ENCODE measurements at places on chromosomes 16 and 17.

DNA sequence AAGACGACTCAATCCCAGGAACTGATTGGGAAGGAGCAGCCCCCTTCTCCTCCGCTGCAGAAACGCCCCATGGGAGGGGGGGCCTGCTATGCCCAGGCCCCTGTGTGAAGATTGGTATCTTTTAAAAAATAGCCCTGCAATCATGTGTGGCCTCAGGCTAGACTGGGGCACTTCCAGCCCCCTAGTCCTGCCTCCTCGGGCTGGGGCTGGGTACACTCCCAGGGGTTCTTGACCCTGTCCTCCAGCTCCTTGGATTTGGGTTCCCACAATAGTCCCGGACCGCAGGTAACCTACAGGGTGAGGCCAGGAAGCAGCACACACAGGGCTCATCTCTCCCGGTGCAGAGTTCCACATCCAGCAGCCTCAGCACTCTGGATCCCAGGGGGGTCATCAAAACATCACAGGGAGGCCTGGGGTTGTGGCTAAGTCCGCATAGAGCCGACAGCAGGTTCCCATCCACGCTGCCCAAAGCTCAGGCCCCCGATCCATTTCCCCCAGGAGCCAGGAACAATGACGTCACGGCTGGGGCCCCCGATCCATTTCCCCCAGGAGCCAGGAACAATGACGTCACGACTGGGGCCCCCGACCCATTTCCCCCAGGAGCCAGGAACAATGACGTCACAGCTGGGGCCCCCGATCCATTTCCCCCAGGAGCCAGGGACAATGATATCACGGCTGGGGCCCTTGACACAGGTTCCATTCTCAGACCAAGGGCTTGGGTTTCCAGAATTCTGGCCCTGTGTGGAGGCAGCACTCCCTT lies 202.4 kb downstream of the IRF8 start:
- no peak for DNase-seq

DNA sequence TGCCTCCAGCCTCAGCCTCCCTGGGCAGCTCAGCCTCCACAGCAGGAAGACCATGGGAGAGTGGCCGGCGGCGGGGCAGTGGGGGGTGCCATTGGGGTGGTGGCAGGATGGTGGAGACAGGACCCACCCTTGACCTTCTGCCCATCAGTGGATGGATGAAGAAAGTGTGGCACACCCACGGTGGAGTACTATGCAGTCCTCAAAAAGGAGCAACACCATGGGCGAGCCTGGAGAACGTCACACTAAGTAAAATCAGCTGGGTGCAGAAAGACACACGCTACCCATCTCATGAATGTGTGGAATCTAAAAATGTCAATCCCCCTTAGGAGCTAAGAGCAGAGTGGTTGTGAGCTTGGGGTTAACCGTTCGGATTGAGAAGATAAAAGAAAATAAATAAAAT lies 34.8 kb upstream of the ACSF3 start:
- DNase-seq, result no peak

- DNase-seq, result peak; percentile 50
These were observed 38.2 kb downstream of the KSR1 start for GRCh38 chr17:27494192-27495091.

DNA sequence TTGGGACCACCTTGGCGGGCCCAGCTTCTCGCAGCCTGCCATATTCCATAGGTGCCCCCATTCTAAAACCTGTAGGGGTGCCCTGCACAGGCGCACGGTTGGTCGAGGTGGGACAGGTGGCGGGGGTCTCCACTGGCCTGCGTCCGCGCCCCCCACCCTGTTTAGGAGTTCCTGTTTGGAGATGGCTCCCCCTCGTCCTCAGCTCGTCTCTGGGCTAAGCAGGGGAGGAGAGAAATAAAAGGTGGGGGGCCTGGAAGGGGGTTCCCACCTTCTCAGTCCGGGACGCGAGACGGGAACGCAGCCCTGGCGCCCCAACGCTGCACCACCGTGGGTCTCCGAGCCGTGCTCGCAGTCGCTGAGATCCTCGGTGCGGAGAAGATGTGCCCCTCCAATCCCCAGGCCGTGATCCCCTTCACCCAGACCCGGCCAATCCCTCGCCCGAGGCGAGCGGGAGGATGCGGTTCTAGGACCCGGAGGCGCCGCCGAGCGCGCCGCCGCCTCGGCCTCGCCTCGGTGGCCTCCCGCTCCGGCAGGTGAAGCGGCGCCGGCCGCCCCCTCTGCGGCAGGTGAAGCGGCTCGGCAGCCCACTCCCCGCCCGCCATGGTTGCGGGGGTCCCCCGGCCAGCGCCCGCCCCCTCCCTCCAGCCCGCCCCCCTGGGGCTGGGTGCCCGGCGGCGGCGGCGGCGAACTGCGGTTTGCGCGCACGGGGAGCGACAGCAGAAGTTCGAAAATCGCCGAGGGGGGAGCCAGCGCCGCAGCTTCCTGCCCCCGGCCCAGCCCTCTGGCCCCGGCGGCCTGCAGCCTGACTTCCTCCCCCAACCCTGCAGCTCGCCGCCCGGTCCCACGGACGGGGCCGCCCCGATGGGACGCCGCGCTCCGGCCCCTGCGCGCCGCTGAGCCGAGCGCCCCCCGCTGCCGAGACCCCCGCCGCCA lies at the start of gene FMNL1:
TSS of gene FMNL1 (plus strand) at position 805 of the 933 bp plus-strand sequence. CDS start 240 bp downstream, outside the sequence.
- DNase-seq, result no peak

DNA sequence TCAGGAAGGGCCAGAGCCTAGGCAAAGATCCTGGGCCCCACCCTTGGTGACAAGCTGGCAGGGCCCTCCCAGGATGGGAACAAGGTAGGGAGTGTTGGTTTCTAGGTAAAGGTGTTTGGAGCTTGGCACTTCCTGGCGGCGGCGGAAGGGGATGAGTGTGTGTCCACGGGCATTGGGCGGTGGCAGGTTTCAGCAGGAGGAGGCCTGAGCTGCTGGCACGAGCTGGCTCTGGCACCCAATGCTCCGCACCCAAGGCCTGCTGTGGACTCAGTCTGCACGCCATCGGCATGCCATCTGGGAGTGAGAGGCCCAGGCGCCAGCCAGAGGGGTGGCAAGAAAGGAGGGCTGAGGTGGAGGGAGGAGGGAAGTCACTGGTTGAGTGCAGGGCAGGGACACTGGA lies 46.9 kb upstream of the TAC4 start:
- no peak for DNase-seq

DNA sequence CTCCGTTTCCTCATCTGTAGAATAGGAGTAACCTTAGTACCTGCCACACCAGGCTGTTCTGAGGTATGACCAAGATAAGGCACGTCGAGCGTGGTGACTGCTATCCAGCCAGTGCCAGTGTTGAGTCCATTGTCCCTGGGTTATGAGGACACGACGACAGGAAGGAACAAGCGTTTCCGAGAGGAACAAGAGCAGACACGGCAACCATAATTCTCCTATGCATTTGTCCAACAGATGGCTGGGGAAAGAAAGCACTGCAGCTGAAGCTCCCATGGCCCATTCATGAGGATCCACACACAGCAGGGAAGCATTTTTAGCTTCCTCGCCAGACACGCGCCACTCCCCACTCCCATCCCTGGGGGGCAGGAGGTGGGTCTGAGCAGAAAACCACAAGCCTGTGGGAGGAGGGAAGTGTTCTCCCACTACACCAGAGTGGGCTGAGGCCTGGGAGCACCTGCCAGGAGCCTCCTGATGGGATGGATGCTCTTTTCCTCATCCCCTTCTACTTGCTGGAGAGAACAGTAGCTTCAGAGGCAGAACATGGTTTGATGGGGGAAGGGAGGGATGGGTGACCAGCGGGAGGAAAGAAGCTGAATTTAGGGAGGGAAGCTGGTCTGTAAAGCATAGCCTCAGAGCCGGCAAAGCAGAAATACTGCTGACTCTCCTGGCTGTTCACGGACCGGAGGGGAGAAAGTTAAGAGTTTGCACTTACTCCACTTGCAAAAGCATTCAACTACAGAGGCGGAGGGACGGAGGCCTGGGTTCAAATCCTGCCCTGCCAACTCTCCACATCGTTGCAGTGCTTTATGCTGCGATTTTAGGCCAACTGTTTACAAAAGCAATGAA lies 2.7 kb downstream of the COTL1 start:
- peak; percentile 14 for DNase-seq

DNA sequence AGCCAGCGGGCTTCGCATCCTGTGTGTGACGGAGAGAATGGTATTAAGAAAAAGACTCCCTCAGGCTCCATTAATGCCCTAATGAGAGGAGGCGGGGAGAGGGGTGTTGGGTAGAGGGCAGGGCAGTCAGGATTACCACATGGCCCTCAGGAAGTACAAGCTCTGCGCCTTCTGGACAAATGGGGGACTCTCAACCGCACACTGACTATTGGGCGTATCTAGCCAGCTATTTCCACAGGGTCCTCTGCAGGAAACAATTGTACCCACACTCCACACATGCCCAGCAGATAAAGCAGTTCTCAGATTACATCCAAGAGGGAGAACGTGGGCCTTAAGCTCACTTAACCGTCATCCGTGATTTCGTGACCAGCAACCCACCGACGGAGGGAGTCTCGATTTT lies 14.7 kb downstream of the NXN start:
- DNase-seq, result no peak

- DNase-seq, result no peak
These were observed 61.4 kb downstream of the SRCIN1 start for GRCh38 chr17:38544175-38544838.

- no peak for DNase-seq
These were observed 80.9 kb upstream of the C17orf78 start for GRCh38 chr17:37294888-37295287.

GRCh38 chr17:7078711-7079110 lies 1.3 kb downstream of the CLEC10A start:
- DNase-seq, result no peak

DNA sequence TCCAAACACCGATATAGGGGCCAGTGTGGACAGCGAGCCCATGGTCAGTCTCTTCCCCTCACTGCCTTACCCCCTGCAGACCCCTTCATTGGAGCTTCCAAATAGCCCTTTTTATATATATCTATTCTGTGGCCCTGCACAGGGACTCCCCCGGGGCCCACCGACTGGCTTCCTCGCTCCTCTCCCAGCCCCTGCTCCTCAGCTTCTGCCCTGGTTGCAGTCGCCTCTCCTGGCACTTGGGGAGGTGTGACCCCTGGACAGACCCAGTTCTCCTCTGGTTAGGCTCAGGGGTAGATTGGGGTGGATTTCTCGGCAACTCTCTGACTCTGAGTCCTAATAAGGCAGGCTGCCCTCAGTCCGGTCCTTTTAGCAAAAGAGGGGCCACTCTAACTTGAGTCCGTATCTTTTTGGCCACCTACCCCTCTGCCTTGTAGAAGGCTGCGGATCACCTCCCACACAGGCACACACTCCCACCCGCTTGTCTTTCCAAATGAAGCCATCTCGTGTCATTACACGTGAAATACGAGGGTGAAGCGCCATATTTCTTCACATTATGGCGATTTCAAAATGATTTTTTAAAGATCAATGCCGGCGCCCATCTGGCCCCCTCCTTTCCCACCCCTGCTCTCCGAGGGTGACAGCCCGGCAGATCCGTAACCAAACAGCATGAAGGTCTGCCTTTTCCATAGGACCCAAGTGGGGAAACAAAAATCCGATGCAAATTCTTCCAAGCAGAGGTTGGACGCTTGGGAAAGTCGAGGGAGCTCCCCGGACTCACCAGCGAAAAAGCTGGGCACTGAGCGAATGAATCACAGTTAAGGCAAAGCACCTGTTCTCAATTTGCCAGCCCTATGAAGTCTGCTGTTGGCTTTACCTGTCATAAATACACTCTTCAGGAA lies 1.7 kb upstream of the HOXB9 start:
- no peak for DNase-seq

- no peak for DNase-seq
These were observed 342.7 kb downstream of the SOX9 start for GRCh38 chr17:72463287-72464102.
